ENCODE measurements at places on chromosomes 13 and 19.

GRCh38 chr19:40403262-40403984 is 9.8 kb downstream of the PRX start:
- DNase-seq = peak; percentile 87

- no peak for DNase-seq
These were observed 11.2 kb upstream of the PROZ start for GRCh38 chr13:113147206-113147605.

DNA sequence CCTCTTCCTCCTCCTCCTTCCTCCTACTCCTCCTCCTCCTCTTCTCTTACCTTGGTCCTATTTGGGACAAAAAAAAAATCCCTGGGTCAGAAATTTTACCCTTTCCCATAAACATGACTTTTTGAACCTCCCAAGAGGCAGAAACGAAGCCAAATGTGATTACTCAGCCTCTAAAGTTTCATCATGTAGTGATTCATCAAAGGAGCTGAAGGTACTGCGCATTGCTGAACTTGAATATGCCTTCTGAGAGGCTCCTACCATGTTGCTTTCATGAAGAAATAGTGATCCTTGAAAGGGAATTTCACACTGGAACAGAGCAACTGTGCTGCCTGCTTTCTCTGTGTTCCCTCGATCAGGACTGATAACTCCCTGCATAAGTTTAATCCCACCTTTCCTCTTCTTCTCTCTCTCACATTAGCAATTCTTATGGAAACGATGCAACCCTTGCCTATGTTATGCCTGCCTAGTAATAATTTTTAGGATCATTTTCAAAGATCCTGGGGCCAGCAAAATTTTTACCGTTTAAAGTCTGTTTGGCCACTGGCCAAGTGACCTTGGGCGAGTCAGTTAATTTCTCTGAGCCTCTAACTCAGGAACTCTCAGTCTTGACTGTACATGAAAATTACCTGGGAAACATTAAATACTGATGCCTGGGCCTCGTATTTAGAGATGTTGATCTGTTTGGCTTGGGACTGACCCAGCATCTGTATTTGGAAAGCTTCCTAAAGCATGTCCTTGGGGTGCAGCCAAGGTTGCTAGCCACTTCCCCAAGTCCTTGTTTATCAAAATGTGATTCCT is 149.5 kb downstream of the DCT start:
- DNase-seq = no peak

DNA sequence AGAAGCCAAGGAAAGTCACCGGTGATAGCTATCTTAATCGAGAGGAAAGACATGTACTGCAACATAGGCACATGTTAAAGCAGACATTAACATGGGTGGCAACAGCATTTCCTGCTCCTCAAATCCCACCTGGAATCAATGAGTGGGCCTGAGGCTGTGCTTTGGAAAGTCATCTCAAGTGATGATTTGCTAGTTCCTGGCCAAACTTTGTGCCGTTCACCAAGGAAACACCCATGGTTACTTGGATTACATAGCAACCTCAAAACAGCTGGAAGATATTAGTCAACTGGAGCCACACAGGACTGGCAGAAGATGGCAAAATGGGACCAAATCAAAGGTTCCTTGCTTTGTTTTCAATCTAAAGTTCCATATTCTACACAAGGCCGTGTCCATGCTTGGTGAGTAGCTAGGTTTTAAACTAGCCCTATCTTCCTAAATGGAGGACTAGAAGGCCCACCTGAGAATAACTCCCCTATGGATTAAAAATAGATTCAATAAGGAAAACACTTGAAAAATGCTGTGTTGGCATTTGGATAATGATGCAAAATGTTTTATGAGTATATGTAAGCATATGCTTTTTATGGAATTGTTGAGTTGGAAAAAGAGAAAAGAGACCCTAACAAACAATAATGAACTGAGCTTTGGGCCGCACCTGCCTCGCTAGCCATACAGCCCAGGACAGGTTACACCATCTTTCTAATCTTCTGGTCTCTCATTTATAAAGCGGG is 144.5 kb downstream of the RGCC start:
- DNase-seq = no peak

DNA sequence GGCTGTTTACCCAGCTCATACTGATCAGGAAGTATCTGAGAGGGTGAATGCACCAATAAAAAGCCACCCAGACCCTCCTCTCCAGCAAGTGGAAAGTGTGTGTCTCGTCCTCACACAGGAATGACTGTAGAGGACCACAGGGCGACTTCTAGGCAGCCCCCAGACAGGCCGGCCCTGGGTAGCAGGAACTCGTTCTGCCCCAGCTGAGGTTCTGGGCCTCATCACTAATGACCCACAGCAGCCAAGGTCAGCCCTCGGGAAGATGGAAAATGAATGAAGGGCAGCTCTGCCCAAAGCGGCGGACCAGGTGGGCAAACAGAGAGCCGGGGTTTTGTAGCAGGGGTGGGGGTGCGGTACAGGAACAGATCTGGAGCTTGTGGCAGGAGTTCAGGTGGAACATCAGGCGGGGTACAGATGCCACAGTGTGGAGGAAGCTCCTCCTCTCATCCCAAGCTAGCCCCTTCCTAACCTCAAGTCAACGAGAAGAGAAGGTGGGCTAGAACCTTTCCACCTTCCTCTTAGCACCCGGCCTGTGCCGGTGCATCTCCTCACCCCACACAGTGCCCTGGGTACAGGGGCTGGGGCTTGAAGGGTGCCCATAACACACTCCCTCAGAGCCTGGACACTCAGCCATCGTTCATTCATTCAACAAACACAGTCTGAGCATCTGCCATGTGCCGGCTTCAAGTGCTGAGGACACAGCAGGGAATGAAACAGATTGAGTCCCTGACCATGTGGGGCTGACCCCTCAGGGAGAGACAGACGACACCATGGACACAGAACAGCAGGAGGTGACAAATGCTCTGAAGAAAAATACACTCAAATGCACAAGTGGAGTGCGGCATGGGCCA is 36.2 kb downstream of the RFX2 start:
- no peak for DNase-seq

DNA sequence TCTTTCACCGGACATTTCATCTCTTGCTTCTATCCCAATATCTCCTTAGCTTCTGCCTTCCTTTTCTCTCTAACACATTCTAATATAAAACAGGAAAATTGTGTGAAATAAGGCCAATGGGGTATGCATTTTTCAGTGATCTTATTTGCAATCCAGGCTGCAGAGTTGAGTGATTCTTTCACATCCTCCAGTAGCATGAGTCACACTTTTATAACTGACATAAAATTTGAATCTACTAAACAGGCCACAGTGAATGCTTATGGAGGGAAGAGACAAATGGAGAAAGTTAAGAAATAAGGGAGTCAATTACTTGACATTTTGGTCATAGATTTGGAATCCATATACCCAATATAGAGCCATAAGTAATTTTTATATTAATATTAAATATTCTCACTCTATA is 1037.0 kb upstream of the SPRY2 start:
- no peak for DNase-seq

GRCh38 chr19:12603714-12604113 is 6.9 kb downstream of the ZNF490 start:
- DNase-seq = no peak

Measured in 8988T (cell line).